ENCODE measurements at places on chromosomes 11 and 22.

- DNase-seq: peak; percentile 63
These were observed at the start of gene KIAA0930 for GRCh38 chr22:45240810-45241631. Gene KIAA0930 (minus strand): TSS chr22:45240894. CDS start chr22:45240703, 191 bp downstream.

DNA sequence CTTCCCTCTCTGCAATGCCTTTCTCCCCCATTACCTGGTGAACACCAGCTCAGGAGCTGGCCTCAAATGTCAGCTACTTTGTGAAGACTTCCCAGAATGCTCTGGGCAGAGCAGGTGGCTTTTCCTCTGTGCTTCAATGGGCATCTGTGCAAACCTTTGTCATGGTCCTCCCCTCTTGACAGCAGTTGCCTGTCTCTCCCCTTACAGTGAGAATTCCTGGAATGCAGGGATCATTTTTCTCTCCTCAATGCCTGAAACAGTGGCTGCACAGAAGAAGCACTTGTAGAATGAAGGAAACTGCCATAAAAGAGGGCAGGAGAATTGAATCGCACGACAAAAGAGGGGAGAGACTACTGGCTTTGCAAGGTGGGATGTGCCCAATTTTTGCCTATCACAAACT is 92.8 kb upstream of the NARS2 start:
- no peak for DNase-seq

GRCh38 chr22:26800858-26801257 is 143.5 kb downstream of the MIAT start:
- DNase-seq: no peak

DNA sequence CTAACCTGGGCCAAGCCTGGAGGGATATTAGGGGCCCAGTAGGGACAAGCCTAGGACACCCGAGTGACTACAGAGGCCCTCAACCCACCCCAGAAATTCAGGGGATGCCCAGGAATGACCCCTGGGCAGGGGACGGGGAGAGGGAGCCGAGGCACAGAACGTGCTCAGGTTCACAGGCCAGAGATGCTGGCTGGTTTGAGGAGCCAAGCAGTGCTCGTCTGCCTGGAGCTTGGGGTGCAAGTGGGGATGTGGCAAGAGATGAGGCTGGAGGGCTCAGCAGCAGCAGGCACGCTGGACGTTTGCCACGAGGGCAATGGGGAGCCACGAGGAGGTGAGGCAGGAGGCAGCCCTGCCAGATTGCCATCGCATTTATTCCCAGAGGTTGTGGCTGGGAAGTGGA is 34.0 kb upstream of the EMID1 start:
- no peak for DNase-seq

DNA sequence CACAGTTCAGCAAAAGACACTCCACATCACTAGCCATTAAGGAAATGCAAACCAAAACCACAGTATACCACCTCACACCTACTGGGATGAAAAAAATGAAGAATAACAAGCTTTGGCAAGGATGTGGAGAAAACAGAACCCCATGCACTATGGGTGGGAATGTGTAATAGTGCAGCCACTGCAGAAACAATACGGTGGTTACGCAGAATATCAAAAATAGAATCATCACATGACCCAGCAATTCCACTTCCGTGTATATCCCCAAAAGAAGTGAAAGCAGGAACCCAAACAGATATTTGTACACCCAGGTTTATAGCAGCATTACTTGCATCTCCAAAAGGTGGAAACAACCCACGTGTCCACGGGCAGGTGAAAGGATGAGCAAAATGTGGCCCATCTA is 20.8 kb downstream of the CARS1 start:
- no peak for DNase-seq

DNA sequence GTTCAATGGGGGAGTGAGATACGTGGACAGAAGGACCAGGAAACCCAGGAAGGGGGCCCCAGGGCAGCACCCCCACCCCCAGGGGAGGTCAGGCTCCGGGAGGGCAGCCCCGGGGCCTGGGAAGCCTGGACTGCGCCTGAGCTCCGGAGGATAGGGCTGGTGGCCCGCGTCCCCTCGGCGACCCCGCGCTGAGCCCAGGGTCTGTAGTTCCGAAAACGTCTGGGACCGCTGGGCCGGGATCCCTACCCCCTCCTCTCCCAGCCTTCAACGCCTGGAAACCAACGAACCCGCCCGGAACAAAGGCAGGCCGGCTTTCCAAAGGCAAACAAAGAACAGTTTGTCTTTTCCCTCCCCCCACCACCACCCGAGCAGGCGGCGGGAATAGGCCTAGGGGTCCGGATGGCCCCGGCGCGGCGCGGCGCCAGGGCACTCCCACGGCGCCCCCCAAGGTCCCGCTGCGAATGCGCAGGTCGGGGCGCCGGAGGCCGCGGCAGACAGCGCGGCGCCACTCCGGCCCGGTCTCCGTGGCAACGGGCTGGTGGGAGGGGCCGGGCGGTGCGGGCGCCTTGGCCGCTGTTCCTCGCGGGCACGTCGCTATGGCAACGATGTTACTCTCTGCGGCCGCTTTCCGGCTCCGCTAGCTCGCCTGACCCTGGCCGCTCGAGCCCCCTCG is 58.5 kb downstream of the IGLL1 start:
- peak; percentile 17 for DNase-seq

GRCh38 chr11:103031834-103032233 is 60.1 kb downstream of the DCUN1D5 start:
- no peak for DNase-seq

- DNase-seq: no peak
These were observed 125.3 kb upstream of the C11orf58 start for GRCh38 chr11:16613262-16613511.

DNA sequence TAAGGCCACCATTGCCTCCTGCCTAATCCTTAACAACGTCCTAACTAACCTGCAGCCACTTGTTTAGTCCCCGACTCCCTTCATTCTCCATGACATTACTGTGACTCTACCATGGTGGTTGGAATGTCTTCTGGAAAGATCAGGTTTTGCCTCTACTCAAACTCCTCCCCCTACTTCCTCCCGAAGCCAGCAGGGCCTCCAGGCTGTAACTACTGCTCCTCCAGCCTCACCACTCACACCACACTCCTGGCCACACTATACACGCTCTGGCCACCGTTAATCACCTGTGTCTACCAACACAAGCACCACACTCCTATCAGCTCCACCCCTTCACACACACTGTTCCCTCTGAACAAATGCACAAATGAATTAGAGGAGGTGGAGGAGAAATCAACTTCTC is 69.2 kb downstream of the PACSIN2 start:
- no peak for DNase-seq

- DNase-seq: no peak
These were observed 30.5 kb downstream of the ALG12 start for GRCh38 chr22:49887702-49888101.

DNA sequence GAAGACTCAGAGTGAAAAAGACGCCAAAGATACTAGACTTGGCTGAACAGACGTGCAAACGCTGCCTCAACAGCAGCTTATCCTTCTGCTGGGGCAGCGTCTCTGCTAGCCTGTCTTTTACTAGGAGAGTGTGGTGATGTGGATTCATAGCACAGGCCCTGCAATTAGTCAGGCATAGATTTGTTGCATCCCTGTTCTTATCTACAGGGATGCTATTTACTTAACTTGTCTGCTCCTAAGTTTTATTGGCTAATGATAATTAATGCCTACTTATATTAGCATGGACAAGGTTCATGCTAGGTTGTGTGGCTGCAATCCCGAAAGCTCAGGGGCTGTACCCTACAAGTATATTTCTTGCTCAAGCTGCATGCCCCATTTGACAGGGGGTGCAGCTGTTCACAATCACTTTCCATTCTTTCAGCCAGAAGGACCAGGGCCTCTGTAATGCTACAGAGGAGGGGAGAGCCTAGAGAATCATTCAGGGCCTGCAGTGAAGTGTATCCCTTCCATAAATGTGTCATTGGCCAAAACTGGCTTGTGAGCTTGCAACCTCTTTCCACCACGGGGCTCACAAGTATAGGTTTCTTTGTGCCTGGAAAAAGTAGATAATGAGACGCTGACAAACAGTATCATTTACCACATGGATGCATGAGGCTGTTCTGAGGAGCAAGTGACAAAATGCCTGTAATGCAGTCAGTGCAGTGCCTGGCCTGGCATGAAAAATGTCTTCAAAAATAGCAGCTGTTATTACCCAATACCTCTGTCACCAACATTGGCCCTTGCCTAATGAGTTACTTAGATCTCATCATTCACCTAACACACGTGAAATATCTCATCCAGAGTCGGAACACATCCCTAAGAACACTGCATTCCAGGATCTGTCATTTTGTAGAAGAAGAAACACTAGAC is 685.8 kb upstream of the API5 start:
- no peak for DNase-seq

DNA sequence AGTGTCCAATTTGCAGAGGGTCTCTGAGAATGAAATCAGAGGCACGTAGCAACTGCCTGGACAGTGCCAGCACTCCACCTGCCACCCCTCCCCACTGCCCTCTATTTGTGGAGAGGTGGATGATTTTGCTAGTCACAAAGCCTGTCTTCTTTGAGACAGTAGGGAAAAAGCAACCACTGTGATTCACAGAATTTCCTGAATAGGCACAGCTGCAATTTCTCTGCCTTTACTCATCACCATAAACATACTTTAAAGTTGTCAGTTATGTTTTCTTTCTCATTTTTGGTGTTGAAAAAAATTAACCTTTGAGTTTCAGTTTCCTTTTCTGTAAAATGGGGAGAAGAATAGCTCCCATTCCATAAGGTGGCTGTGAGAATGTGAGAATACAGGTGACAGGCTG is 134.3 kb downstream of the TEAD1 start:
- no peak for DNase-seq

GRCh38 chr11:14350215-14350614 is 8.8 kb downstream of the RRAS2 start:
- DNase-seq: no peak

DNA sequence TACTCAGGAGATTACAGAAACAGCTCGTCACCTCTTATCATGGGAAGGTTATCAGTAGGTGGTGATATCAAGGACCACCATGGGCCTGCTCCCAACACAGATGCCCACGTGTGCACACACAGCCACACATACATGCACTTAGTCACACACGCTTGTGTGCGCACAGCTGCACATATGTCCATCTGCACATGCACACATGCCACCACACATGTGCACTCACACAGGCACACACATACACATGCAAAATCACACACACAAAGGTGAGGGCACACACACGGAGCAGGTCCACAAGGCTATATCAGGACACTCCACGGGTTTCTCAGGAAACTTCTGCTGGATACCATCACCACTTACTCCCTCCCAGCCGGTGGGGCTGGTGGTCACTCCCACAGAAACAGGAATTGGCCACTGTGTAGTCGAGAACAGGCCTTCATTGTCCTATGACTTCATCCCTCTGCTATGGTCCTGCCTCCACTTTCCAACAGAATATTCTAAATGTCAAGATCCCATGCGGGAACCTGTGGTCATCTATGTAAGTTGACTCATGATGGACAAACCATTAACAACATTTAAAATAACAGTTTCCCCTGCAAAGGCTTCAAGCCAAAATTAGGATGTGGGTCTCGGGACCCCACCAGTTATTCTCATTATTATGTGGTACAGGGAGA is 2.2 kb downstream of the C11orf24 start:
- DNase-seq: no peak

GRCh38 chr22:50276143-50276542 is 6.0 kb upstream of the MAPK11 start:
- DNase-seq: no peak

DNA sequence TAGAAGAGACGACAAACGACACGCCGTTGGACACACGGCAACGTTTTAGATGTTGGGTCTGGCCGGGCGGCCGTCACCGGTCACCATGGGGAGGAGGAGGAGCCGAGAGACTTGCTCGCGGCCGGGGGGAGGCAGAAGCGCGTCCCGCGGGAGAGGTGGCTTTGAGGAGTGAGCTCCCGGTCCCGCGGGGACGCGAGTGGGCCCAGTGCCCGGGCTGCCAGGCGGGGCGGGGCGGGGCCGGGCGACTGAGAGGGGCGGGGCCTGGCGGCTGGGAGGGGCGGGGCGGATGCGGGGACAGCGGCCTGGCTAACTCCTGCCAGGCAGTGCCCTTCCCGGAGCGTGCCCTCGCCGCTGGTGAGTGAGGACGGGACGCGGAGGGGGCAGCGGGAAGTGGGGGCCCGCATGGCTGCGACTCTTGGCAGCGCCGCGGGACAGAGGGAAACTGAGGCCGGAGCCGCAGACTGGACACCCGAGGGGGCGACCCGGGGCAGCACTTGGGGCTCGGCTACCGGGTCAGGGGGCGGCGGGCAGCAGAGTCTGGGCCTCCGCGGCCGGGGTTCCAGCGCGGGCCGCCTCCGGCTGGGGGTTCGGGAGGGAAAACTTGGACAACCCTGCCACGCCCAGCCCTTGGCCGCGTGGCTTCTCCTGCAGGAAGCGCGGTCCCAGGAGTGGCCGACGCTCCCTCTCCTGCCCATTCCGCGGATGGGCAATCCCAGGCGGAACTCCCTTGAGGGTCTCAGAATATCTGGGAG is at the start of gene TSPO:
Gene TSPO (plus strand): TSS at position 309 of the 752 bp plus-strand sequence. CDS start 7,680 bp downstream, outside the sequence.
- peak; percentile 37 for DNase-seq

- no peak for DNase-seq
These were observed 1.4 kb upstream of the NEAT1 start for GRCh38 chr11:65420979-65421793.

- DNase-seq: no peak
These were observed 14.9 kb downstream of the VSIG10L2 start for GRCh38 chr11:125960771-125961170.

- DNase-seq: no peak
These were observed 65.2 kb downstream of the PDE2A start for GRCh38 chr11:72609045-72609444.

- no peak for DNase-seq
These were observed 715.1 kb upstream of the API5 start for GRCh38 chr11:42596576-42597145.

DNA sequence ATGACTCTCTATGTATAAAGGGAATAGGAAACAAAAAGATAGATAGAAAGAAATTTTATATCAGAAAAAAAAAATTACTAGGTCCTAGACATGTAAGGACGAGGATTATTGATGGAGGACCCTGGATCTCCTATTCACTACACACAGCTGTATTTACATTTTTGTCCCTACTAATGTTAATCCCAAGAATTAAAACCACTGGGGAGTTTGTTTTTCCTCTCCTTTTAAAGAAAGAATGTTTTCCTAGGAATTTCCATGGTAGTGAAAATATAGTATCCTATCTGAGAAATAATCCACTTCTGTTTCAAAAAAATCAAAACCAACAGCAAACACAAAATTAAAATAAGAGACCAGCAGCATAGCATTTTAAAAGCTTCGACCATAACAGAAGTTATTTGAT is 41.1 kb downstream of the PDGFD start:
- no peak for DNase-seq

GRCh38 chr11:117808784-117809183 is 11.8 kb upstream of the DSCAML1 start:
- DNase-seq: no peak

DNA sequence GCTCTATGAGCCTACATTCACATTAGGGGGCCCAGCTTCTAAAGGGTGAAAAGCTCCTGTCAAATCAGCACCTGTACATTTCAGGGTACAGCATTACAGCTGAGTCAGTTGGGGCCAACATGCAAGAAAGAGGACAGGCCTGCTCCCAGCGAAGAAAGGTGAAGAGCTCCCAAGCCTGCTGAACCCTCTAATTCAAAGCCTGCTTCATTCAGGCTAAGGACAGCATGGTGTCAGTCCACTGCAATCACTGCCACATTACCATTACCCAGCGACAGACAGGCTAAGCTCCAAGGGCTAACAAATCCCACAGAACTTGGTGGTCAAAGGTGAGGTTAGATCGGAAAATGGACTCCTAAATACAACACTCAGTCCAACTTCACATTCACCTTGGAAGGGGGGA is 65.4 kb upstream of the CHRM4 start:
- no peak for DNase-seq

- DNase-seq: no peak
These were observed 676.7 kb upstream of the ARHGAP42 start for GRCh38 chr11:100010393-100010792.
